ENCODE measurements at places on chromosomes 1 and 21.

DNA sequence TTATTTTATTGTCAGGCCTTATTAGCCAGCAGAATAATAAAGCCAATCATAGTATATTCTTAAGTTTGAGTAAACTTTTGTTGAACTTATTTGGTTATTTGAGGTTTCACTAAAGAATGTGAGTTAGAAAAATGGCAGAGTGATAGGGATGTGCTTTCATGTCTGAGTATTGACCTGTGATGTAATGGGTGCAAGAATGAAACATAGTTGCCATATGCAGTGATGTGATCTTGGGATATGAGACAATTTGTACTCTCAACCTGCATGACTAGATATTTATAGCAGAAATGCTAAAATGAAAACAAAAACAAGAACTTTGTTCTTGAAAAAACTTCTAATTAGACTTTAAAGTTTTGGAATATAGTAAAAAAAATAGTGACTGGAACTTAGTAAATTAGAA lies 97.9 kb downstream of the DISP1 start:
- DNase-seq: no peak

- DNase-seq: no peak
Measured at GRCh38 chr21:42583477-42584295, 69.7 kb upstream of the PDE9A start.

DNA sequence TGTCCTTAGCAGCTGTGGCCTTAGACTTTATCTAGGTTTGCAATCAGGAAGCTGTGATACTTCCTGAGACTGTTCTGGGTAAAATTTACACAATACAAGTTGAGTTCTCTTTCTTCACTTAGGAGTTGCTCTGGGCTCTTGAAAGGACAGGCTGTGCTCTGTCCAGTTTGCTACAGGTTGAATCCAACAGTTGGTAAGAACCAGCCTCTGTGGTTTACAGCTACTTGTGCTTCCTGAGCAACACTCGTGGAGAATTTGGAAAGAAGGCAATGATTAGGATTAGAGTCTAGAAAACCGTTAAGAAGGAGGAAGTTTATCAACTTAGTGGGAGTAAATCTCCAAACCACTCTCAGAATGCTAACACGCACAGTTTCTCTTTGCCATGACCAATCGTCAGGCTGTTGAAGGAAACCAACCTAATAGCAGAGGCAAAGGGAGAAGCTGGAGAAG lies 26.8 kb downstream of the GFI1 start:
- no peak for DNase-seq

DNA sequence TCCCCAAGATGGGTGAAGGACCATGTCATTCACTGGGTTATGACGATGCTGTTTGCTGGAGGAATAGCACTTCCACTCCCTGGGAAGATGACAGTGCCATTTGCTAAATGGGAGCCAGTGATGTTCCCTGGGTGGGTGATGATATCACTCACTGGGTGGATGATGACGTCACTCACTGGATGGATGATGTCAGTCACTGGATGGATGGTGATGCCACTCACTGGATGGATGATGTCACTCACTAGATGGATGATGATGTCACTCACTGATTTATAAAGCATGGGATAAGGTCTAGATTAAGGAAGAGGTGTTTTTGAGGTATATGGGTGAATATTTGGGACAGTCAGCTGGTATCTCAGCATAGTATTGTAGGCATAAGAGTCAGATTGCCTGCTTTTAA lies 457.2 kb downstream of the AJAP1 start:
- DNase-seq: no peak

GRCh38 chr1:48466594-48466993 lies 5.4 kb downstream of the SPATA6 start:
- no peak for DNase-seq

- DNase-seq: peak; percentile 79
Measured at GRCh38 chr1:92858564-92859399, 26.9 kb downstream of the RPL5 start.

DNA sequence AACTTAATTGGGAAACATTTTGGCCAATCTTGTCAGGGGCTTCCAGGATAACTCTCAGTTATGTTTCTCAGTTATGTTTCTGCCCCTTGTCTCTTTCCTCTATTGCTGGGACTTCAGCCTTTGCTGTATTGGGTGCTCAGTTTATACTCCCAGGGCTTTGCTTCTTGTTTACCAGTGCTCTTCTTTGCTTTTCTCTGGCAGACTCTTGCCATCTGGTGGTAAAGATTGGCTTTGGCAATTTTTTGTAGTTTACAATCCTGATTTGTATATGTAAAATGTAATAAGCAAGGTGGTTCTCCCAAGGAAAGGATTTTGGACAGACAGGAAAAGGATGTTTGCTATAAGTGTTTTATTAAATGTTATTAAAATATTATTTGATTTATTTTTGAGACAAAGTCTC lies 37.9 kb downstream of the FABP3 start:
- DNase-seq: peak; percentile 52

GRCh38 chr1:206804156-206804737 lies 32.0 kb upstream of the IL10 start:
- no peak for DNase-seq

GRCh38 chr21:42219606-42220137 lies 732 bp downstream of the ABCG1 start:
- DNase-seq: no peak

- no peak for DNase-seq
Measured at GRCh38 chr1:80962564-80962963, 838.2 kb upstream of the ADGRL2 start.

GRCh38 chr1:42933610-42934491 lies 24.8 kb downstream of the SLC2A1 start:
- DNase-seq: no peak

DNA sequence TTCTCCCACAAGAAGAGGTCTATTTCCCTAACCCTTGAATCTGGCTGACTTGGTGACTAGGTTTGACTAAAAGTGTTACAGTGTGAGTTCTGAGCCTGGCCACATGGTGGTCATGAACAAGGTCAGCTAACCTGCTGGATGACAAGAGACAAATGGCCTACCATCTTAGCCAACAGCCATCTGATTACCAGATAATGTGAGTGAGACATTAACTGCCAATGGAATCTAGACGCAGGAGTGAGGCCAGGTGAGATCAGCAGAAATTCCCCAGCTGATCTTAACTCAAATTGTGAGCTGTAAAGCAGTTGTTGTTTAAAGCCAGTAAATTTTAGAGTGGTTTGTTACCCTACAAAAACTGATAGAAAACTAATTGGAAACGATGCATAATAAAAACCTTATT lies 320.0 kb downstream of the BRINP2 start:
- no peak for DNase-seq

- DNase-seq: peak; percentile 44
Measured at GRCh38 chr1:160366731-160367515, at the start of gene NHLH1. NHLH1 (plus strand) TSS chr1:160367071; CDS start chr1:160370732, 3,661 bp downstream.

DNA sequence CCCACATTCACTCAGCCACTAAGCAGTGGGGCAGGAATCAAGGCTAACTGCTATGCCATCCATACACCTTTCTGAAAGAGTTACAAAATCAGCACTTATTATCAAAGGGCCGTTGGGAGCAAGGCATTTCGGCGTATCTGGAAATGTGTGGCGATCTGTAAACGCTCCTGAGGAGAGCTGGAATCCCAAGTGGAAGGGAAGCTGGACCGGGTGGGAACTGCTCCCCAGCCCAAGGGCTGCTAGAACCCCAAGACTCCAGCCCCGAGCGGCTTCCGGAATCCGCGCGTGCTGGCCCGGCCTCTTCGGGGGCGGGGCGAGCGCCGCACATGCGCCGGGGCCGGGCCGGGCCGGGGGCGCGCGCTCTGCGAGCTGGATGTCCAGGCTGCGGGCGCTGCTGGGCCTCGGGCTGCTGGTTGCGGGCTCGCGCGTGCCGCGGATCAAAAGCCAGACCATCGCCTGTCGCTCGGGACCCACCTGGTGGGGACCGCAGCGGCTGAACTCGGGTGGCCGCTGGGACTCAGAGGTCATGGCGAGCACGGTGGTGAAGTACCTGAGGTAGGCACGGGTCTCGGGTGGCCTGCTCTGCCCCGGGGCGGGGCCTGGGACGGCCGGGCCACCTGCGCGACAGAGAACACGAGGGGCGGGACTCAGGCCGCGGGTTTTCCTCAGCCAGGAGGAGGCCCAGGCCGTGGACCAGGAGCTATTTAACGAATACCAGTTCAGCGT lies at the start of gene NAXE:
NAXE (plus strand) TSS at position 345 of the 726 bp plus-strand sequence; CDS start at position 374, 29 bp downstream.
- peak; percentile 30 for DNase-seq

DNA sequence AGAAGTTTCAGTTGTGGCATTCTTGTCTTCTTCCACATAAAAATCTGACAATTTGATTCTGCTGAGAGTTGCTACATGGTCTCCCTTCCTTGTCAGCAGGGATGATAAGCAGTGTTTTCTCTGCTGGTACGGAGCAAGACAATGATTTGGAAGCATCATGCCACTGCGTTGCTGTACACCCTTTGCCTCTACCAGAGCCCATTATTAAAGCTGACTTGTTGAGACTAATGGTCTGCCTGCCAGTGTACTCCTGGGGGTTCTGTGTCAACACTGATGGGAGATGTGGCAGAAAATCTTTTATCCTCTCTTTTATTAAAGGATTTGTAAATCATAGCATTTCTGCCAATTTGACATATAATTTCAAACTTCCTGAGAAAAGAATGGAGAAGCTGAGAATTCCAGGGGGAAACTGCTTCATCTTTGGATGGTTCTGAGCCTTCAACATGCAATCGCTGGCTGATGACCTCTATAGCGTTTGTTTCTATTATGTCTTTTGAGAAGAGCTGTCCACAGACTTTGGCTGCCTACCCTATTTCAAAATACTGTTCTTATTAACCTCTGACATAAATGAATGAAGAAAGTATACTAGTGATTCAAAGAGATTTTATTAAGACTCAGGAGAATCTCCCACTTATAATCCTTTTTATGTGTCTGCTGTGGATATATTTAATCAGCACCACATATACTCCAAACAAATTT lies 47.9 kb upstream of the DYNLT5 start:
- no peak for DNase-seq

- peak; percentile 1 for DNase-seq
Measured at GRCh38 chr21:42818328-42818749, 61.0 kb downstream of the WDR4 start.

GRCh38 chr1:71196685-71197084 lies 115.8 kb upstream of the ZRANB2 start:
- DNase-seq: peak; percentile 44

GRCh38 chr1:168145184-168146159 lies 8.7 kb upstream of the GPR161 start:
- DNase-seq: peak; percentile 25

GRCh38 chr1:25433389-25434186 lies 2.9 kb downstream of the MACO1 start:
- peak; percentile 9 for DNase-seq

DNA sequence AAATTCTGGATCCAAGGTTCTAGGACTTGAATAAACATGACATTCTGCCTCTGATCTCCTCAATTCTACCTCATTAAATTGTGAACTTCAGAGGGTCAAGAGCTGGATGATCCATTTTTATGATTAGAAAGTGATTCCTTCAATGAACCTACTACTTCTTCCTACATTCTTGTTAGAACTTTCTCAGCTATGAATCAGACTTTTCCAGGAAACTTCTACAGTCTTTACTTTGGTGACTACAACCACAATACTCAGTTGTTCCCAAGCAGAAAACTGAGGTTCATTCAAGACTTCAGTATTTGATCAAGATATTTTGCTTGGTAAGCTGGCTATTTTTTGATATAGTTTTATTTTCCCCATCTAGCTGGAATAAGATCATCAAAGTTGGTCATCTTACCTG lies 51.4 kb downstream of the CDC7 start:
- no peak for DNase-seq

DNA sequence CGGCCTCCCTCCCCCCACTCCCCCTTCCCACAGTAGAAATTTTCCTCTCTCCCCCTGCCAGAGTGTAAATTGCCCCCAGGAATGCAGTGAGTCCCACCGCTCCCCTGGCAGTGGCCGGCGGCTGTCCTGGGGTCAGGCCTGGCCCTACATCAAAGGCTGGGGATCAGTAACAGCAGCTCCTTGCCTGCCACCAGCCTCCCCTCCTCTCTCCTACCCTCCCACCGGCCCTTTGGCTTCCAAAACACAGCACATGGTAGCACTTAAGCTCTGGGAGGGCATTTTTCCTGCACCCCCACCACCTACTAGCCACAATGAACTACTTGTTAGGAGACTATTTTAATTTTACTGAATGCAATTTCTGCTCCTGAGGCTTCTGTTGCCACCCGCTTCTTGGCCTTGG lies 9.0 kb upstream of the COL8A2 start:
- DNase-seq: no peak

DNA sequence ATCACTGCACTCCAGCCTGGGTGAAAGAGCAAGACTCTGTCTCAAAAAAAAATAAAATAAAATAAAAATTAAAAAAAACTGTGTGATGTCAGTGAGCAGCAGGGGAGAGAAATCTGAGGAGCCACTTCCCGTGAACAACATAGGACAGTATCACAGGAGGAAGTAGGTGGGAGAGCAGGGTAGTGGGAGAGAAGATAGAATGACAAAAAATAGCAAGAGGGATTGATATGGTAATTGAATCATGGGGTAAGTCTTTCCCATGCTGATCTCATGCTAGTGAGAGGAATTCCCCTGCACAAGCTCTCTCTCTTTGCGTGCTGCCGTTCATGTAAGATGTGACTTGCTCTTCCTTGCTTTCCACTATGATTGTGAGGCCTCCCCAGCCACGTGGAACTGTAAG lies 81.6 kb upstream of the PBX1 start:
- DNase-seq: no peak

- no peak for DNase-seq
Measured at GRCh38 chr1:151055581-151055980, 3.8 kb downstream of the CDC42SE1 start.

- DNase-seq: no peak
Measured at GRCh38 chr1:63747445-63747844, 26.4 kb upstream of the ROR1 start.

DNA sequence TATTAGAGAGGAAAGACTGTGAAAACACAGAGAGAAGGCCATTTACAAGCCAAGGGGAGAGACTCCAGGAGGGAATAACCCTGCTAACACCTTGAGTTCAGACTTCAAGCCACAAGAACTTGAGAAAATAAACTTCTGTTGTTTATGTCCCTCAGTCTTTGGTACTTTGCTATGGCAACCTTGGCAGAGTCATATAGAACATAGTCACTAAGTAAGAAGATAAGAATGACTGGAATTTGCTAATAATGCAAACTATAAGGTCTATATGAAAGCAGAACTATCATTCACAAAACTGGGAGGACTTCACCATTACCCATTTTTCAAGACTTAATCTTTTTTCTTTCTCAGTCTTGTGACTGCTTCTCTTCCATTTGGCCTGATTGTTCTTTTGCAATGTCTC lies 767.3 kb upstream of the ADAMTS5 start:
- no peak for DNase-seq

DNA sequence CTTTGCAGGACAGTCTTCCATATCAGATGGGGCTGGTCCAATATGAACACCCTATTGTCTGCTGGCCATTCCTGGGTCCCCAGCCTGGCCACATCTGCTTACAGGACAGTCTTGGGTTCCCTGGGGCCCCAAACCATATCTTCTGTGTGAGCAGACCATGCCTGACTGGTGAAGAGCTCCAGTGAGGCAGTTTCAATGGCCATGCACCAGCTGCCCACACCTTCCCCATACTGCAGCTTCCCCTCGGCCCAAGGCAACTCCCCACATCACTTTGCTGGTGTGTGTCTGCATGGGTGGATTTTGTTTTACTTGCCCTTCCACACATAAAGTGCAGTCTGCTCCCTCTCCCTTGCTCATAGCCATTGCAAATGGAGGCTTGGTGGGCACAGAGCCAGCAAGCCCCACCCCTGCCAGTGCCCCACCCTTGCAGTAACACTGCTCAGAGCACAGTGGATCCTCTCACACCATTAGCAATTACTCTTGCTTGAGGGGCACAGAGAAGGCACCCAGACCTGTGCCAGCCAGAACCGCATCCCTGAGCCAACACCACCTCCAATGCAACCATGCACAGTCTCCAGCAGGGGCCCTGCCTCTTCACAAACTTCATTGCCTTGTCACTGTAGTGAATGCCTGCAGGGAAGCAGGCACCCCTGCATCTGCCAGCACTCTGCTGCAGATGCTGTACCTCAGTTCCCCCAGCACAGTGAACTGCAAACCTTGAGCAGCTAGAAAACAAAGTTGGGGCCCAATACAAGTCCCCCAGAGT lies 474.5 kb upstream of the BEND5 start:
- DNase-seq: no peak

Measured in NCI-H446 treated with DMSO at 0.1 percent for 48 hours (cell line).